ENCODE measurements at places on chromosomes 13 and 19.

- DNase-seq: no peak
These were observed 2.2 kb downstream of the CLEC11A start for GRCh38 chr19:50725218-50725910.

DNA sequence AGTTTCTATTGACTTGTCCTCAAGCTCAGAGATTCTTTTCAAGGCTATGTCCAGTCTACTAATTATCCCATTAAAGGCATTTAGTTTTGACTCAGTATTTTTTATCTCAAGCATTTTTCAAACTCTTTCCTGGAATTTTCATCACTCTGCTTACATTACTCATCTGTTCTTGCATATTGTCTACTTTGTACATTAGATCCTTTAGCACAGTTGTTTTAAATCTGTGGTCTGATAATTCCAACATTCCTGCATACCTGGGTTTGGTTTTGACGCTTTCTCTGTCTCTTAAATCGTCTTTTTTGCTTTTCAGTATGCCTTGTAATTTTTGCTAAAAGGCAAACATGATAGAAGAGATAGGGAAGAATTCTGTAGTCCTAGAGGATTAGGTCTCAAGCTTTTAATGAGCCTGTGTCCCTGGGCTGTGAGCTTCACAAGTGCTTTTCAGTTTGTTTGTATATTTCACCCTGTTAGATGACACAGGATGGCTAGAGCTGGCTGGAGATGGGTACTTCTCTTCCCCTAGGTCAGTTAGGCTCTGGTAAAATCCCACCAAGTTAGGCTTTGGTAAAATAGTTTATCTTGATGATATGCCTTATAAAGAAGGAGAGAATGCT lies 46.1 kb upstream of the GPC6 start:
- no peak for DNase-seq

GRCh38 chr13:101065329-101065728 lies 351.0 kb downstream of the NALCN start:
- DNase-seq: no peak

- DNase-seq: no peak
These were observed 24.8 kb upstream of the NAXD start for GRCh38 chr13:110590577-110590976.

DNA sequence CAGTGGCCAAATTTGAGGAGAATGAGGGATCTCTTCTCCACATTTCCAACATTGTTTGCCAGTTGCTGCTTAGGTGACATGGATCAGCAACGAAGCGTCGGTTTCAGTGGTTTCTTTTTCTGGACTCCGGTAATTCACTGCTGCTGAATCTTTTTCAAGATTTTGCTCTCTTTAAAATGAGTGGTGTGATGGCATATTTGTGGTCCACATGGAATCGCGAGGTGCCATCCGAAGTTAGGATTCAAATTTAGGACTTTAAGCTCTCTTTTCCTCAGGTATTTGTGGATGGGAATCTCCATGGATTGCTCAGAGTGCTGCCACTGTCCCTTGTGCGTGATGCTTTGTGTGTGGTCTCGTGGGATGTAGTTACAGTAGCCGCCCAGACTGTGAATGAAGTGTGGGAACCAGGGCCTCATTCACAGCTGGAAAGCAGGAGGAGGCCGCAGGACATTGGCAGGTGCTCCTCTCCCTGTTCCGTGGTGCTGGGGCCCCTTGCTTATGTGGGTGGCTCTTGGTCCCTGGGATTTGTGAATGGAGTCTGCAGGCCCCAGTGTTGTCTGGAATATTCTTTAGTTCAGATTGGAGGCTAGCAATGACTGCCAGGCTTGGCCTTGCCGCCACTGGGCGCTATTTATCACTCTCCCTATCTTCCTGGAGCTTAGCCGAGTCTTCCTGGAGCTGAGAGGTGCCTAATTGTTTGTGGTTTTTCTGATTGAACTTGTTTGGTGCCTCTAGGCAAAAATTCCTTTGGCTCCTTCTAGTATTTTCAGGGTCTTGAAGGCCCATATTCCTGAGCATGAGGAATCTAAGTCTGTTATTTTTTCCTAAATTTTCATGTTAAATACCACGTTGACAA lies 1.5 kb downstream of the ILF3 start:
- DNase-seq: no peak

DNA sequence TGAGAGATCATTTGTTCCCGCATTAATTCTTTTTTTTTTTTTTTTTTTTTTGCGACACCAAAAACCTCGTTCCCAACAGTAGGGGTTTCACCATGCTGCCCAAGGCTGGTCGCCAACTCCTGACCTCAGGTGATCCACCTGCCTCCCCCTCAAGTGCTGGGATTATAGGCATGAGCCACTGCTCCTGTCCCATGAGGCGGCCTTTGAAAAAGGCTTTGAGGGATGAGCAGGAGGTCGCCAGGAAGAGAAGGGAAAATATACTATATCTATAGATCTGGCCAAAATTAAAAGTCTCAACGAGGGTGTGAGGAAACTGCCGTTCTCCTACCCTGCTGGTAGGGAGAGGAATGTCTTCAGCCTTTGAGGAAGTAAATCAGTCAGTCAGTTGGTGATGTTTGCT lies 26.2 kb downstream of the ZNF473 start:
- DNase-seq: no peak

GRCh38 chr13:110772091-110772984 lies 58.8 kb downstream of the ING1 start:
- DNase-seq: no peak

DNA sequence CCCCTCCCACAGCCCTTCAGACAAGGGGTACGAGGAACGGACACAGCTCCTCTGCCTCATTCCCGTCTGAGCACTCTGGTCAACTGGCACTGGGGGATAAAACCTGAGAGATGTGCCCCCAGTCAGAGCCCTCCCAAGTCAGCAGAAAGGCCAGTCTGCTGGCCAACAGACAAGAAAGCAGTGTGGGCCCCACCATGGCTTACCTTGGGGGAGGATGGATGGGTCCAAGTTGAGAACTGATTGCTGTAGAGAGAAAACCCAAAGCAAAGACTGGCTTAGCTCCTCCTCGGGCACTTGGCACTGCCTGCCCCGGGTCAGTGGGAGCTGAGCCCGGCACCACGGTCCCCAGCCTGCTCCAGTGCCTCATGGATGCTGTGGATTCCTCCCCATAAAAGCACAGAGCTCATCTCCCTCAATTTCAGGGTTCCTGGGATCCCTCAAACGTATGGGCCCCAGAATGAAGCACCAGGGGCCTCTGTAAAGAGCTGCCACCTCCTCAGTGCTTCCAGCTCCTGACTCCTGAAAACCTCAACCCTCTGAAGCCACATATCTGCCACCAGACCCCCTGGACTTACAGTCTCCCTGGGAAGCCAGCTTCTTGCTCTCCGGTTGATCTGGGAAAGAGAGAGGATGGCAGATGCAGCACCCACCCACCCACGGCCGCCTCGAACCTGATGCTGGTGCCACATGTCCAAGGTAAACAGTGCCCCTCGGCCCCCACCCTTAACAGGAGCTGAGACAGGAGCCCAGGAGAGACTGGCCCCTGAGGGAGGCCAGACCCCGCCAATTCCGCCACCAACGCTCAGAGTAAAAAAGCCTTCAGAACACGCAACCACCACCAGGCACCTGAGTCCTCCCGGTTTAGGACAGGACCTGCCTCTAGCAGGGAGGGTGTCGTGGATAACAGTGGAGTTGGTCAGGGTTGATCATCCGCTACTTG lies 3.3 kb downstream of the KHSRP start:
- no peak for DNase-seq

- no peak for DNase-seq
These were observed 15.5 kb downstream of the KASH5 start for GRCh38 chr19:49403404-49404187.

GRCh38 chr13:51025245-51025905 lies 85.7 kb downstream of the C13orf42 start:
- DNase-seq: no peak

DNA sequence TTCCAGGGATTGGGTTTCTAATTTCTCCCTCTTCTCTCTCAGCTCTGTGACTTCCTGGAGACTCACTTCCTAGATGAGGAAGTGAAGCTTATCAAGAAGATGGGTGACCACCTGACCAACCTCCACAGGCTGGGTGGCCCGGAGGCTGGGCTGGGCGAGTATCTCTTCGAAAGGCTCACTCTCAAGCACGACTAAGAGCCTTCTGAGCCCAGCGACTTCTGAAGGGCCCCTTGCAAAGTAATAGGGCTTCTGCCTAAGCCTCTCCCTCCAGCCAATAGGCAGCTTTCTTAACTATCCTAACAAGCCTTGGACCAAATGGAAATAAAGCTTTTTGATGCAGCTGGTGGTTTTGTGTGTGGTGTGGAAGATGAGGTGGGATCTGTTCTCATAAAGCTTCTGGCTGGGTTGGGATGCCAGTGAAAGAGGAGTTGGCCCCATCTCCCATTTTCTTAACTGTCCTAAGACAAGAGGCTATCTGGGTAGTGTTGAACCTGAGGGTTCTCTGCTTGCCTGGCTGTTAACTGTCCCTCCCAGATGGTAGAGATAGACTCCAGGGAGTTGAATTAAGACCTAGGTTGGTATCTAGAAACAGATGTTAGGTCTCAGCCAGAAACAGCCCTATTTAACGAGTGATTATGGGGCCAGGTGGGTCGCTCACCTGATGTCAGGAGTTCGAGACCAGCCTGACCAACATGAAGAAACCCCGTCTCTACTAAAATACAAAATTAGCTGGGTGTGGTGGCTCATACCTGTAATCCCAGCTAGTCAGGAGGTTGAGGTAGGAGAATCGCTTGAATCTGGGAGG lies 1.6 kb downstream of the FTL start:
- DNase-seq: no peak

DNA sequence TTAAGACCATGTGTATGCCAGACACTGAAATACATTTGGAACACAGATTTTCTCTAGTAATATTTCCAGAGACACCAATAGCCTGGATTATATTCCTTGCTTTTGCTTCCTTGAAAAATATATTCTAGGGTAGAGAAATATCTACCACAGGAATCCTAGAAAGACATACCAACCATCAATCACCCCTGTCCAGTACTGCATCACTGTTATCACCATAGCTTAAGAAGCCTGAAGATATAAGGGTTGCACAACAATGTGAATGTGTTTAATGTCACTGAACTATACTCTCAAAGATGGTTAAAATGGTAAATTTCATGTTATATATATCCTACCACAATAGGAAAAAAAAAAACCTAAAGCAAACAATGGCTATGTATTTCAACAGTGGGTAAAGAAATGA lies 163.6 kb downstream of the DIAPH3 start:
- no peak for DNase-seq

- DNase-seq: peak; percentile 70
These were observed 30.2 kb upstream of the EVI5L start for GRCh38 chr19:7799640-7800355.

DNA sequence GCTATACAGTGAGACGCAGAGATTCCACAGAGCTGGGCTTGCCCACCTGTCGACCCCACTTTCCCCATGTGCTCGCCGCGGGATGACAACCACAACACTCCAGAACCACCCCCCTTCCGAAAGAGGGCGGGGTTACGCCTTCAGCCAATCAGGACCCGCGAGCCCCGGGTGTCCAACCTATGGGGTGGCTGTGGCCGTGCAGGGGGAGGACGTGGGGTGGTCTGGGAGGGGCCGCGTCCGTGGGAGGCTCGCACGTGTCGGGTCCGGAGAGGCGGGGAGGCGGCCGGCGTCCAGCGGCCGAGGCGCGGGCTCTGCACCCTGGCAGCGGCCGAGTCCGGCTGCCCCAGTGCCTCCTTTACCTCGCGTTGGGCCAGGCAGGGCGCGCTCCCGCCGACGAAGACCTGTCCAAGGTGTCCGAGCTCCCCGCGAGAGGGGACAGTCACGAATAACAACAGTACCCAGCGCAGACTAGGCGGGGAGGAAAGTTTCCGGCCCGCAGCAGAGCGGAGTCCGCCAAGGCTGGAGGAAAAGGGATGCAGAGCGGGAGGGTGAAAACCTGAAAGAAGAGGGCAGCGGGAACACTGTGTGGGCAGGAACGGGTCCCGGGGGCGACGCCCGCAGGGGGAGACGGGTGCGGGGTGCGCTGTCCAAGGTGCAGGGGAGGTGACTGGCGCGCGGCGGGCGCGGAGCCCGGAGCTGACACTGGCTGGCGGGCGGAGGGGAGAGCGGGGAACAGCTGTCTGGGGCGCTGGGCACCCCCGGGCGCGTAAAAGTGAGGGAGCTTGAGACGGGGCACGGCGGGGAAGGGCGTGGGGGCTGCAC lies 911 bp downstream of the ENOX1 start:
- DNase-seq: peak; percentile 30

- no peak for DNase-seq
These were observed 19.0 kb downstream of the OLFM2 start for GRCh38 chr19:9917321-9917720.

- no peak for DNase-seq
These were observed 17.3 kb upstream of the RBM26 start for GRCh38 chr13:79423340-79423739.

DNA sequence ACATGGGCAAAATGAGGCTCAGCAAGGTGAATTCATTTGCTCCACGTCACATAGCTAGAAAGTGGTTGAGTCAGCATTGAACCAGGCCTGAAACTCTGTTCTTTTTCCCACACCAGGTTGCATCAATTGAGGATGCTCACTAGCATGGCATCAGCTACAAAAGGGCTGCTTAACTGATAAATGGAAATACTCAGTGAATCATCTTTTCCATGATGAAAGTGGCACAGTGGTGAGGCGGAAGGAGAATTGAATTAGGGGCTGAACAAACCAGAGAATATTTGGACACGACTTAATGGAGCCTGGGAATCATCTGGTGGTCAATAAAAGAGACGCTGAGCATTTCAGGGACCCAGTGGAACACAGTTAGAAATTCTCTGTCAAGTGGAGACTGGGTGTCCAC lies 320.1 kb upstream of the MAB21L1 start:
- DNase-seq: no peak

DNA sequence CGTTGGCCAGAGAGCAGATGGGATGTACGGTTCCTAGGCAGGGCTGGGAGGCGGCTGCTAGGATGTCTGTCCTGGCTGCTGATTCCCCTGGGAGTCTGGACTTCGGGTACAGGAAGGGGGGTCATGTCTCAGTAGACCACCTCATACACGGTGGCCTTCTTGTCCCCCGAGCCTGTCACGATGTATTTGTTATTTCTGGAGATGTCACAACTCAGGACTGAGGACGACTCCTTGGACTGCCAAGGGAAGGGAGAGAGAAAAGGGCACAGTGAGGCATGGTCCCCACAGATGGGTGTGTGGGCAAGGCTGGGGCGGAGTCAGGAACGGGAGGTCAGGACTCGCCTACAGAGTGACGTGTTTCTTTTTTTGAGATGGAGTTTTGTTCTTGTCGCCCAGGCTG lies 20.4 kb downstream of the TLE6 start:
- no peak for DNase-seq

GRCh38 chr13:35496006-35496405 lies 19.5 kb upstream of the MAB21L1 start:
- no peak for DNase-seq

DNA sequence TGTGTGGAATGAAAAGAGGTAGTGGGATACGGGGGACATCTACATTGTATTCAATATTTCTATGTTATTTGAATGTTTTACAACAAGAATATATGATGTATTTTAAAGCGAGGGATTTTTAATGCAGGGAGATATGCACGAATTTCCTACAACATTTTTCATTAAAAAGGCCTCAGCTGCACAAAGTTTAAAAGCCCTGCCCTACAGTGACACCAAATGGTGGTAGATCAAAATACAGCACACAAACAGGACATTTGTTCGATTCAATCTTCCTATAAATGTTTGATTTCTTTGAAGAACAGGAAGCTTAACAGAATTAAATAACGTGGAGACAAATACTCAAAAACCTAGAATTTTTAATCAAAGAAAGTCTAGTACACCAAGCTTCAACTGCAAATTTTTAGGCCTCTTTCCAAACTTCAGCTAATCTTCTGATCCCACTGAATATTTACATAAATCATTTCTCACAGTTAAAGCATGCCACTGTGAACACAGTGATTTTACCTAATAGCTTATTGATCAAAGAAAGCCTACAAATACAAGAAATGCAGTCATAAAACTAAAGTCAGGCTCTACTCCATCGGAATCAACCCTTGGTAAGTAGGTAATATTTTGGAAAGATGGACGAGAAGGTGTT lies 257.2 kb downstream of the DIAPH3 start:
- DNase-seq: no peak

GRCh38 chr13:82062772-82063171 lies 1721.8 kb upstream of the SPRY2 start:
- DNase-seq: no peak
